ENCODE measurements at places on chromosomes 1 and 21.

- no peak for DNase-seq
Observed at GRCh38 chr1:30786264-30786991, 28.9 kb upstream of the LAPTM5 start.

- no peak for DNase-seq
Observed at GRCh38 chr21:16071761-16072160, 342.0 kb downstream of the USP25 start.

- DNase-seq, result no peak
Observed at GRCh38 chr21:37079211-37079824, 6.3 kb downstream of the TTC3 start.

GRCh38 chr1:172638885-172639831 lies 19.7 kb upstream of the FASLG start:
- no peak for DNase-seq

DNA sequence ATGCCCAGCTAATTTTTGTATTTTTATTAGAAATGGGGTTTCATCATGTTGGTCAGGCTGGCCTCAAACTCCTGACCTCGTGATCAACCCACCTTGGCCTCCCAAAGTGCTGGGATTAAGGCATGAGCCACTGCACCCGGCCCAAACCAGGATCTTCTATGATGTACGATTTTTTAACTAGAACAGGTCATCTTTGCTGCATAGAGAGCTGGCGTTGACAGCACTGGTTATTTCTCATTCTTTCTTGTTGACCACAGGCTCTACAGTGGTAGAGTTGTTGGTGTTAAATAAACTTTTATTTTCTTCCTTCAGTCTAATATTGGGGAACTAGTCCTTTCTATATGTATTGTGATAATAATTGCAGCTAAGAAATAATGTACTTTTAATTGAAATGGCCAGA lies 3.8 kb upstream of the MAB21L3 start:
- DNase-seq, result no peak

DNA sequence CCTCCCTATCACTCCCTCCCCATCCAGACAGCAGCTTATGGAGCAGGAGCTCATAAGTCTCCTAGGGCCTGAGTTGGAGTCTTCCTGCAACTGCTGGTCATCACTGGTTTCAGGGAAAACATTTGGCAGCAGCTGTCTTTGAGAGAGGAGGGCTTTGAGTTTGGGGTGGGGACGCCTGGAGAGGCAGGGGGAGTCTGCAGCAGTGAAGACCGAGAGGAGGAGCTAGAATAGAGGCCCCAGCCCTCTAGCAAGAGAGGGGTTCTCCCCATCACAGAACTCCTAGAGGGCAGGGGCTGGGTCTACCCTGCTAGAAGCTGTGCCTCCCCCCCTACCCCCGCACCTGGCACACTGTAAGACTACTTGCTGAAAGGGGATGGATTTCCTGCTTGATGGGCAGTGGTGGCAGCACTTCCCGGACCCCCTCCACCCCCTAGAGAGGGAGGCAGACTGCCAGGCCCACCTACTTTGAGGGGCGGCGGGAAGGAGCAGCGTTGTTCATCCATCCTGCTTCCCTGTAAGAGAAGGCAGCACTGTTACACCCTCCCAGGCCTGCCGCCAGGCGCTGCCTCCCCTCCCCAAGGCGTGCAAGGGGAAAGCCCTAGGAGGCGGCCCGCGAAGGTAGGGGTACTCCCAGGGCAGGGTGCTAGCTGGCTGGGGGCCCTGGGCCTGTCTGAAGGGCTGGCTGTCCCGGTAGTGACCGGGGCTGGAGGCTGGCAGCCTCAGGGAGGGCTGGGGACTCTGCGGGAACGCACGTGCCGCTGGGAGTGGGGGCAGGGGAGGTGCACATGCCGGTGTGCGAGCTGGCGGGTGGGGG lies 50.4 kb downstream of the RAP1GAP start:
- DNase-seq, result no peak

DNA sequence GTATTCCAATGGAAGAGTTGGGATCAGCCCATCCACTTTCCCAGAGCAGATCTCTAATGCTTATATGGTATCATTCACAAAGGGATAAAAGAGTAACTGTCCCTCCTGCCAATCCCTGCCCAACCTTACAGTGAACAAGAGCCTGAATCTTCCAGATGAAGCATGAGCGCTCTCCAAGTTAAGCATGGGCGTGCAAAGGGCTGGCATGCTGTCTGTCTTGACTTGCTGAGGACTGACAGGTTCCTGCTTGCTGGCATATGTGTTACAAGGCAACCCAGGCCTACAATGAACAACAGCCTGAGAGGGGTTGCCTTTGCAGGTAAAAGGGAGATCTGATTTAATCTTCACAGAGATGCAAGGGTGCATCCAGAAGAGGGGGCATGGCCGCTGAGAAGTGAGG lies 155.6 kb upstream of the SOD1 start:
- DNase-seq, result no peak

DNA sequence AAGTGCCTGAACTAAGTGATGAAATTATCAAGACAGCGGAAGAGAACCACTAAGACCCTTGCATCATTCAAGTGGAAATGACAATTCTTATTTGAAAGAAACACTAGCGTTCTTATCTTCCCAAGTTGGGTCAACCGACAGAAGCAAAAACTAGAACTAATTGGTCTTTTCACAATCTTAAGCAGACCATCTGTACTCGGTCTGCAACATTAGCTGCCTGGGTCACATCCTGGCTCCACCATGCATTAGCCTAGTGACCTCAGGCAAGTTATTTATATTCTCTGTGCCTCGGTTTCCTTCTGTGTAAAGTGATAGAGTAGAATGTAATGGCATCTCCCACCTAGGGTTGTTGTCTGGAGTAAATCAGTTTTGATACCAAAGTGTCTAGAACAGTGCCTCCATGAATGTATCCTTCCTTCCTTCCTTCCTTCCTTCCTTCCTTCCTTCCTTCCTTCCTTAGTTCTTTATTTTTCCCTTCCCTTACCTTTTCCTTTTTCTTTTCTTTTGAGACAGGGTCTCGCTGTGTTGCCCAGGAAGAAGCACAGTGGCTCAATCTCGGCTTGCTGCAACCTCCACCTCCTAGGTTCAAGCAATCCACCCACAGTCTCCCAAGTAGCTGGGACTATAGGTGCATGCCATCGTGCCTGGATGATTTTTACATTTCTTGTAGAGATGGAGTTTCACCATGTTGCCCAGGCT lies 6.0 kb downstream of the COLGALT2 start:
- no peak for DNase-seq

DNA sequence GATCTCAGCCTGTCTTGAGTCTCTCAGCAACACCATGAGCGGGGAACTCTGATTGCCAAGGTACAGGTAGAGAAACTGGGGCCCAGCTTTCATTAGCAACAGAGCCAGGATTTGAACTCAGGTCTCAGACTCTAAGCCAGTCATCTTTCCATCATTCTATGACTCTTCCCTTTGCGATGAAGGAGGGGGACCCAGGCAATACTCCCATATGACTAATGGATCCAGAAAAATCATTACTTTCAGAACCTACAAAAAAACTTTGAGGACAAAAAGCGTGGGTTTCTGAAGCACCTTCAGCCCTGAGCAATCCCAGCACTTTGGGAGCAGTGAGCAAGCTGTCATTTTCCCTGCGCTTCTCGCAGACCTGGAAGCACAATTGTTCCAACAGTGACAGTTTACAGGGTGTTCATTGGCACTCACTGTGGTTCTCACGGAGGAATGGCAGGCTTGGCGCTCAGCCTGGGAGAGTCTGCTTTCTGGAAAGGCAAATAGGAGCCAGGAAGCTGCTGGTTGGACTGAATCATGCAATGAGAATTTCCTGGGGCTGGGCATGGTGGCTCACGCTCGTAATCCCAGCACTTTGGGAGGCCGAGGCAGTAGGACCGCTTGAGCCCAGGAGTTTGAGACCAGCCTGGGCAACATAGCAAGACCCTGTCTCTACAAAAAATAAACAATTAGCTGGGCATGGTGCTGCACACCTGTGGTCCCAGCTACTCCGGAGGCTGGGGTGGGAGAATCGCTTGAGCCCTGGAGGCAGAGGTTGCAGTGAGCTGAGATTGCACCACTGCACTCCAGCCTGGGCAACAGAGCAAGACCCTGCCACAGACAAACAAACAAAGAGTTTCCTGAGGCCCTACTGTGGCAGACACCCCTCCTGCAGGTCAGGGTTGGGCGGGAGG lies 40.1 kb downstream of the SLC2A7 start:
- DNase-seq, result no peak

DNA sequence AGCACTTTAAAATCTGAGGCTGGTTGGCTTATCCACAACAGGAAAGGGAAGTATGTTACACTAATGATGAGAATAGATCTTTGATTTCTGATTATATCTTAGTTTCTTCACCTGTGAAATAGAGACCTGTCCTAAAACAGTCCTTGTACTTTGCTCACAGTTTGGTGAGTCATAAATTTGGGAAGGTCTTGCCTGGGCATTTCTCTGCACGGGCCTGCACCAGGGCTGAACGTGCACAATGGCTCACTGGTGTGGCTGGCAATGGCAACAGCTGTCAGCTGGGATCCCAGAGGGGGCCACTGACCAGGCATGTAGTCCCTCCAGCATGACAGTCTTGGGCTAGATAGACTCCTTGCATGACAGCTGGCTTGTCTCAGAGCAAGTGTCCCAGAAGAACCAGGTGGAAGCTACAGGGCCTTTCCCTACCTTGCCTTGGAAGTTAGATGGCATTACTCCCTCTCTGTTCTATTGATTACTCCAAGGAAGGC lies 367.4 kb downstream of the DISC1 start:
- no peak for DNase-seq

DNA sequence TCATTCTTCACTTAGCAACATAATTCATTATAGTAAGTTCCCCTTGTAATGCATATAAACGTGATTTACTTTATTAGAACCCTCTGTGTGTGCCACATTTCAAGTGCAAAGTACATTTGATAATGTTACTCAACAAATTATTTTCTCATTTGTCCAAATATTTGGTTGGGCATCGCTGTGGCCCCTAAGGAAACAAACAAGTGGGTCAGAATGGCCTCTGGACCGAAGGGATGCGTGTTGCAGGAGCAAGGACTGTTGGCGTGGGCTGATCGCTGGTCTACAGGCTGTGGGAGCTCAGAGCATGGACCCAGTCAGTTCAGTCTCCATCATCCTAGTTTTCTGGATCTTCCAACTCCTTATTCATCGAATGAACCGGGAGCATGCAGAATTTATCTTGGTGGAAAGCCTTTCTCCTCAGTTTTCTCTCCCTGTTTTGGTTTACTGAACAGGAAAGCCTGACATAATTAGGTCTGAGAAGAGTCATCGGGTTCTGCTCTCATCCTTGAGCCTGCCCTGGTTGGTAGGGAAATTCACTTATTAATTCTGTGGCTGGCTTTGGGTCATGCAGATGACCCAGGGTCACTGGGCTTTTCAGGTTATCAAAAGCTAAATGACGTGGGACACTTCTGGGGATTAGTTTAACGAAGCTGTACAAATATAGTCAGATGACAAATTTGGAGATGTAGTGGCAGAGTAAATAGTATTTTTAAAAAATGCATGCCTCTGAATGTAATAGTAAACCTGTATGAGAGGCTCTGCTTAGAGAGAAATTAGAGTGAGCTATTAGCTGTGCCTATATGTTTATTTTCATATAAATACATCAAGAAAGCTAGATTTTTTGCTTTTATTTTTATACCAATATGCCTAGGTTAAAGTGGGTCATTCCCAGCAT lies 200.2 kb downstream of the SDCCAG8 start:
- DNase-seq, result no peak

DNA sequence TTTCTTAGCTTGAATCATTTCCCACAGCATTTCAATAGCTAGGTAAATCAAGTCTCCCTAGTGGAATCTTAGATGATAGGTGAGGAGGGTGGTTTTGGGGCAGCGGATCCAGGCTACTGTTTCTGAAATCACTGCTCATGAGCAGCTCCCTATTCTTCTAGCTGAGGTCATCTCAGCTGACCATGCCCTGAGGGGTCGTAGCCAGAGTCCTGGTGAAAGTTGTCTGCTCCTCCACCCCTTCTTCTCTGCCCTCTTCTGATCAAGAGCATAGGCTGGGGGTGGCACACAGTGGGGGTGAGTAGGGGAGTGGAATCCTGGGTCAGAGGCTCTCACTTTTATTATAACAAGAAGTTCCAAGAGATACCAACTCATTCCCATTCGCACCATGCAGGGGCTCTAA lies 76.2 kb downstream of the SLC16A1 start:
- no peak for DNase-seq

- DNase-seq, result no peak
Observed at GRCh38 chr1:14138135-14138506, 438.1 kb downstream of the PRDM2 start.

GRCh38 chr1:33332881-33333280 lies 12.0 kb upstream of the A3GALT2 start:
- DNase-seq, result no peak

- DNase-seq, result no peak
Observed at GRCh38 chr1:74012583-74012982, 185.4 kb downstream of the LRRIQ3 start.

GRCh38 chr1:242017580-242018233 lies 18.8 kb upstream of the MAP1LC3C start:
- DNase-seq, result no peak

GRCh38 chr1:80171631-80172030 lies 1165.1 kb upstream of the ADGRL4 start:
- no peak for DNase-seq

DNA sequence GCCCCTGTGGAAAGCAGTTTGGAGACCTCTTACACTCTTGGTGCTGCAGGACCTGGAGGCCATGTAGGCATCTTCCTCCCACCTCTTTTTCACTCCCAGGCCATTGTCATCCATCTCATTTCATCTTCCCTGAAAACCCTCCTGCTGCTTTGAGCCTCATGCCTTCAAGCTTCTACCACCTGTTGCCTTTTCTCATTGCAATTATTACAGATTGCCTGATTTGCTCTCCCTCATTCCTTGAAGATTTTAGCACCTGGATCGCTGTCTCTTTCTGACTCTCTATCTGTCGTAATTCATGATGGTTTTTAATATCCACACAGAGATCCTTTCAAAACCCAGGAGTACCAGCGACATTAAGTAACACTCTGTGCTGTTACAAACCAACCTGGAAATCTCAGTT lies 350.2 kb downstream of the CAMTA1 start:
- DNase-seq, result no peak

- no peak for DNase-seq
Observed at GRCh38 chr21:41761934-41762635, 4.8 kb downstream of the RIPK4 start.

DNA sequence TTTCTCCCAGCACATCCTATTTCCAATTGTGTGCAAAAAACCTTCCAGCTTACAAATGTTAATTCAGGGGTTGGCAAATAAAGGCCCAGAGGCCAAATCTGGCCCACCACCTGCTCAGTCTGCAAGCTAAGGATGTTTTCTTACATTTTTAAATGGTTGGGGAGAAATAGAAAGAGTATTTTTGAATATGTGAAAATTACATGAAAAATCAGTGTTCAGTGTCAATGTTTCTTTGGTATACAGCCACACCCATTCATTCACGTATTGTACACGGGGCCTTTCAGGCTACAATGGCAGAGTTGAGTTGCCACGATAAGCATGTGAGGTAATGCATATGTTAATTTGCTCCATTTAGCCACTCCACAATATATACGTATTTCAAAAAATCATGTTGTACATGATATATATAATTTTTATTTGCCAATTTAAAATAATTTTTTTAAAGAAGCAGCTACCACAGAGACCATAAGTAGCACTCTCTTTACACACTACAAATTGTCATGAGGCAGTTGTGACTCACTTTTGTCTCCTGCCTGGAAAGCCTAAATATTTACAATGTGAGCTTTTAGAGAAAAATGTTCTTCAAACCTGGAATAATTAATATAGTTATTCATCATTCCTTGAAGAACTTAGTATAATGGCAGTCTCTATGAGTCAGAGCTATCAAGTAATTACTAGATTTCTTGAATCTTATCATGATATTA lies 189.6 kb downstream of the SMYD3 start:
- no peak for DNase-seq
